ENCODE measurements at places on chromosomes 12 and 14.
A peak's percentile ranks its signal among the peaks of the same experiment; 100 is the strongest.

DNA sequence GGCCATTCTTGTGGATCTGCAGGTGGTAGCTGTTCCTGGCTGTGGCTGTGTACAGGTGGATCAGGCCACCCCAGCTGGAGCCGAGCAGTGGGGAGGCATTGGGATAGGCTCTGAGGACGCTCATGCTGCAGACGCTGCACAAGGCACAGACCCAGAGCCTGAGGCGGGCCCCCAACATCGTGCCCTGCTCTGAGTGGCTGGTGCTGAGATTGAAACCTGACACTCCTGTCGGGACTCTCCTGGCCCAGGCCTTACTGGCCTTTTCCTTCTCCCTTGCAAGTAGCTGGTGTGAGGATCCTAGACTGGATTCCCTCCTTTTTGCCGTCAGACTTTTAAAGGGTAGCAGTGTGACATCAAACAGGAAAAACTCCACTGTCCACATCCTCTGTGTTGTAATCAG is at the start of gene FGF23:
FGF23 (minus strand) TSS at position 308 of the 400 bp plus-strand sequence; CDS start at position 178, 130 bp downstream.
- ATAC-seq = no peak

DNA sequence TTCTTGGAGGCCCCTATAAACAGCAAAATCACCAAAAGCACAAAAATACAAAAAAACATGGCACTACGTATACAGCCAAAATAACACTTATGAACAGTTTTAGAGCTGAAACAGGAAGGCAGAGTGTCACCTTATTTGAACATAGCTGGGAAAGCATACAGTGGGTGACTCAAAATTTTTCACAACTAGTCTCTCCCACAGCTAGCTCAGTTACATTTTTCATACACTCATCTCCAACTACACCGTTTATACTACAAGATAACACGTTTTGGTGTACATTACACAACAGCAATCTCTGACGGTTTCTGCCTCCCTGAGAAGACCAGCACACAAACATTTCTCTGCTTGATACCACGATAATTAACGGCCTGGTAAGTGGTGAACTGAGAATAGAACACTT is 2.9 kb downstream of the RAD52 start:
- ATAC-seq = no peak

GRCh38 chr14:93085911-93086310 is 29.8 kb downstream of the ITPK1 start:
- ATAC-seq = no peak

GRCh38 chr14:97724265-97724731 is 927.1 kb downstream of the VRK1 start:
- ATAC-seq = peak; percentile 93

DNA sequence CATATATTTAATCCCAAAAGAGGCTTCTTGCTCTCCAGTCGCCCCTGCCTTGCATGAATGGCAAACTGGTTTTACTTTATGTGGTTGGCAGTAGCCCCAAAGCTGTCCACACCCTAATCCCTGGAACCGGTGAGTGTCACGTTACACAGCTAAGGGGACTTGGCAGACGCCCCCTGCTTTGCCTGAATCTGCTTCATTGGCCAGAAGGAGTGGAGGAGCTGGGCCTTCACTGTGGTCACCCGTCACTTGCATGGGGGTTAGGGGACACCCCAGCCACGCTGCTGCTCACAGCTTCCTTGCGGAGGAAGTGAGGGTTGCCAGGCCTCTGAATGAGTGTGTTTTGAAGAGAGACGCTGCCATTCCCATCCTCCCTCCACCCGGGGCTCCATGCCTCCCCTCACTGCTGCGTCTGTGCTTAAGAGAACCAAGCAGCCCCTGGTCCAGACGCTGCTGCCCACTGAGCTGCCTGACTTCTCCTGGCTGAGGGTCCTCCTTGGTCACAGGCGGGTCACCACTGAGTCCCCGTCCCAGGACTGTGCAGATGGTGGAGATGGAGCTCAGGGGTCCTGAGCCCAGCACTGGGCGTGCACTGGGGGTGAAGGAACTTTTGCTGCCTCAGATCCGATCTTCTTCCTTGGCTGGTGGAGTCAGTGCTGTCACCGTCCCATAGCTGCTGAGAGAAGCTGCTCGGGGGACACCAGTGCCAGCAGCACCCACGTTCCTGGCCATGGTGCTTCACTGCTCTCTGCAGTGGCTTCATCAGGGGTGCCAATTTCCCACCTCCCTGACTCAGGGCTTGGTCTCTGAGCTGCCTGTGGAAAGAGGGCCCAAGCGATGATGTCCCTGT is 39.8 kb downstream of the GALNT9 start:
- no peak for ATAC-seq

DNA sequence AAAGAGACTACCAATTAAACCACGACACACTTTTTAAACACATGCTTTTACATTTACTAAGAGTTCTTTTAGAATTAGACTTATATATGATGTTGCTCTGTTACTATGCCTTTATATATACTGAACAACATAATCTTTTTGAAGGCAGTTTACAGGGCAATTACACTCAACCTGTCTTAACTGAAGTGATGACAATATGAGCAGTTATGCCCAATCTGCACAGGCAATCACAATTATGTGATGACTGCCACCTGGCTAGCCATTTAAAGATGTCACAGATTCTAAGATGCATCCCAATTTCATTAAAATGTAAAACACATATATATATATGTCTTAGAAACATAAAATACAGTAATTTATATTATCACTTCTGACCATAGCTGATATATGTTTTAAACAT is 112.6 kb downstream of the STXBP6 start:
- ATAC-seq = no peak

DNA sequence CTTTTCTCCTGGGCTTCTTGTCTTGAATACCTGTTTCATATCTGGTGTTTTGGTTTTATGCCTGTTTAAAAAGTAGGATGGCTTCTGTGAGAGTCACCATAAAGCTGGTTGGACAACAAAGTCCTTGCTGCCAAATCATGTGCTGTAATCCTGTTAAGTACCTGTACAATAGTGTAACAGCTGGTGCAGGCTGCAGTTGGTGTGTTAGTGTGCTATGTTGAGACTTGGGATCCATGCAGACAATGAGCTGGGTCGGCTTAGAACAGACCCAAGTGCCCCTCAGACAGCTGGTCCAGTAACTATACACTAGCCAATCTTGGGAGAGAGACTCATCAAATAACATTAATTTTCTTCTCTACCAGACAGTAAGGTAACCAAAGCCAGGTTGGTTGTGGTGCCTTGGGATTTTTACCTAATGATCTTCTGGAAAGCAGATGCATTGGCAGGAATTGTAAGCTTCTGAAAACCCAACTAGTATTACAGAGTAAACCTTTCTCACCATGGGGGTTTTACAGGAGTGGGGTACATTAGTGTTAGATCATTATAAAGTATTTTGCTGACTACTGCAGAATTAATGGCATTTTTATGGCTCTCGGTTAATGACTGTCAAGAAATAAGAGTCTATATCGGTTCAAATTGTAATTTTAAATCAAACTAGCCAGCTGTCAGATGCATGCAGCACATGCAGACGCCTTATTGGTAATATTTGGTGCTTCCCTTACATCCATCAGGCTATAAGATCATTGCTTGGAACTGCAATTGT is 231.2 kb downstream of the PDZRN4 start:
- ATAC-seq = no peak

- ATAC-seq = no peak
Measured at GRCh38 chr12:83848702-83849101, 1063.9 kb downstream of the SLC6A15 start.

DNA sequence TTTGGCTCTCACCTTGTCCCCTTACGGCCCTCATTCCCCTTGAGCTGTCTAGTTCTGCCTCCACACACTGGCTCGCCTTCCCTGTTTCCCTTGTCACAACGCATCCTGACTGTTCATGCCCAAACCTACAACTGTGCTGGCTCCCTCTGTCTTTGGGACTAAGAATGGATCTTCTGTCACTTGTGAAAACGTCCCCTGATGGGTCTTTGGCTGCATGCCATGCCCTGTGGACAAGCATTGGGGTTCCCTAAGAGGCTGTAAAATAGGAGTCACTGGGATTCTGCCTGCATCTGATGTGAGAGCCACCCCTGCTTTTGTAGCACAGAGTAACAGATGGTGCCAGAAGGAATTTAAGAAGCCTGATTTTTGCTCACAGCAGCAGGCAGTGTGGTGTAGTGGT is 285.3 kb upstream of the CRY1 start:
- no peak for ATAC-seq

GRCh38 chr12:68733661-68734071 is 12.3 kb upstream of the SLC35E3 start:
- peak; percentile 38 for ATAC-seq

DNA sequence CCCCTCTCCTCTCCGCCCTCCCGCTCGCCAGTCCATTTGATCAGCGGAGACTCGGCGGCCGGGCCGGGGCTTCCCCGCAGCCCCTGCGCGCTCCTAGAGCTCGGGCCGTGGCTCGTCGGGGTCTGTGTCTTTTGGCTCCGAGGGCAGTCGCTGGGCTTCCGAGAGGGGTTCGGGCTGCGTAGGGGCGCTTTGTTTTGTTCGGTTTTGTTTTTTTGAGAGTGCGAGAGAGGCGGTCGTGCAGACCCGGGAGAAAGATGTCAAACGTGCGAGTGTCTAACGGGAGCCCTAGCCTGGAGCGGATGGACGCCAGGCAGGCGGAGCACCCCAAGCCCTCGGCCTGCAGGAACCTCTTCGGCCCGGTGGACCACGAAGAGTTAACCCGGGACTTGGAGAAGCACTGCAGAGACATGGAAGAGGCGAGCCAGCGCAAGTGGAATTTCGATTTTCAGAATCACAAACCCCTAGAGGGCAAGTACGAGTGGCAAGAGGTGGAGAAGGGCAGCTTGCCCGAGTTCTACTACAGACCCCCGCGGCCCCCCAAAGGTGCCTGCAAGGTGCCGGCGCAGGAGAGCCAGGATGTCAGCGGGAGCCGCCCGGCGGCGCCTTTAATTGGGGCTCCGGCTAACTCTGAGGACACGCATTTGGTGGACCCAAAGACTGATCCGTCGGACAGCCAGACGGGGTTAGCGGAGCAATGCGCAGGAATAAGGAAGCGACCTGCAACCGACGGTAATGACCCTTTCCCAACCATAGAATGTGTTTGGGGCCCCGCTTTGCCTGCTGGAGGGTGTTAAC is 615 bp downstream of the CDKN1B start:
- ATAC-seq = no peak

- no peak for ATAC-seq
Measured at GRCh38 chr14:68548194-68549076, 244.4 kb downstream of the ZFP36L1 start.

DNA sequence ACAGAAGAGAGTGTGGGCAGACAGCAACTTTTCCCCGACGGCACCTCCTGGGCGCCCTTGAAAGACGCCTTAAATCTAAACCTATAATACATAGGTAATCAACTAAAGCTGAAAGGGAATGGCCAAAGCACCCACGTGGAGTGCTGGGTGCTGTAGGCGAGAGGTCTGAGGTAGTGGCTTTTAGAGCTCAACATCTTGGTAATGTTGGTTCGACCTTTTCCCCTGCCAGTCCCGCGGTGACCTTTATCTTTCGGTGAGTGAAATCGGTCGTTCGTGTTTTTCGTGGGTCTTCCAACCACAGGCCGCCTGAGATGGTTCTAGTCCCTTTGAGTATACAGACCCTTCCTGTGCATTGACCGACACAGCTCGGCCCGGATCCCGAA is 9.1 kb downstream of the OR6S1 start:
- ATAC-seq = peak; percentile 19

DNA sequence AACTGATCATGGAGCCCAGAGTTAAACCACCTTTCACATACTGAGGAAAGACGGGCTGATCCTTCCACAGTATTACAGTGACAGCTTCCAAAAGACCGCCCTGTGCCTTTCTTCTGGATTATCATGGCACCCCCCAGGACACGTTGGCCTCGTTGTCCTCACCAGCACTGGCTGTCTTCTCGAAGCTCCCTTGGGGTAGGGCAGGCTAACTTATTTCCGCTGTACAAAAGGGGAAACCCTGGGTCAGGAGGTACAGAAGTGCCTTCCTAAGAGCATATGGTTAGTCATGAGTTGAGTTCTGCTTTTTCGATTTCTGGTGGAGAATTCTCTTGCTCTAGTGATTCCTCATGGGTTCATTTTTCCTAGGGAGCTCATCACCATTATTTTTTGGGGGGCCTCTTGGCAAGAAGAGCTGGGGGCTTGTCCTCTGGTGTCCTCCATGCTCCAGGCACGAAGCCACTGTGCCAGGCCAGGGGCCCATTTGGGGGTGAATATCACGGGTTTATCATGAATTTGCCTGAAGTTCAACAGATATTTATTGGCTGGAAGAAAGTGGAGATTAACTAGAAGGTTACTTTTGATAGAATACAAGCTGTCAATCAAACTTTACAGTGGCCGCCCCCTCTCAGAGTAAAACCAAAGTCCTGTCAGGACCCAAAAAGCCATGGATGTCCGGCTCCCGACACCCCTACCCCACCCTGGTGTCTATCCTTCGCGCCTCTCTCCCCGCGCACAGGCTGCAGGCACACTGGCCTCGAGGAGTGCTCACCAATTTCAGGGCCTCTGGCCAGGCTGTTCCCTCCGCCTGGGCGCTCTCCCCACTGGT is 8.8 kb upstream of the TRAF3 start:
- ATAC-seq = peak; percentile 65

DNA sequence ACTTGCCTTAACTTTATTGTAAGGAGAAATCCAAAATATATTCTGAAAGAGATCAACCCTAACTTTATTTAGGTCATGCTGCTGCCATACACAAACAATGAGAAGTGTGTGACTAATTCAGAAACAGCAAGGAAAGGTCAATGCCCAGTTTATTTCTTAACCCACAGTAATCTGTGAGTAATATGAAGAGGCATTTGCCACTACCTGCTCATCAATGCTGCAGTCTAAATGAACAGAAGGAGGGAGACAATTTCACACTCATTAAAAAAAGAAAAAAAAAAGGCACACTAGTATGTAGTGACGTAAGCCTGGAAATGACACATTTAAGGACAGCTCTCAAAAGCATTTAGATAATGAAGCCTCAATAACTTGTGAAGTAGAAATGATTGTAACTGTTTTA is 90.5 kb upstream of the FOXN3 start:
- ATAC-seq = peak; percentile 69

DNA sequence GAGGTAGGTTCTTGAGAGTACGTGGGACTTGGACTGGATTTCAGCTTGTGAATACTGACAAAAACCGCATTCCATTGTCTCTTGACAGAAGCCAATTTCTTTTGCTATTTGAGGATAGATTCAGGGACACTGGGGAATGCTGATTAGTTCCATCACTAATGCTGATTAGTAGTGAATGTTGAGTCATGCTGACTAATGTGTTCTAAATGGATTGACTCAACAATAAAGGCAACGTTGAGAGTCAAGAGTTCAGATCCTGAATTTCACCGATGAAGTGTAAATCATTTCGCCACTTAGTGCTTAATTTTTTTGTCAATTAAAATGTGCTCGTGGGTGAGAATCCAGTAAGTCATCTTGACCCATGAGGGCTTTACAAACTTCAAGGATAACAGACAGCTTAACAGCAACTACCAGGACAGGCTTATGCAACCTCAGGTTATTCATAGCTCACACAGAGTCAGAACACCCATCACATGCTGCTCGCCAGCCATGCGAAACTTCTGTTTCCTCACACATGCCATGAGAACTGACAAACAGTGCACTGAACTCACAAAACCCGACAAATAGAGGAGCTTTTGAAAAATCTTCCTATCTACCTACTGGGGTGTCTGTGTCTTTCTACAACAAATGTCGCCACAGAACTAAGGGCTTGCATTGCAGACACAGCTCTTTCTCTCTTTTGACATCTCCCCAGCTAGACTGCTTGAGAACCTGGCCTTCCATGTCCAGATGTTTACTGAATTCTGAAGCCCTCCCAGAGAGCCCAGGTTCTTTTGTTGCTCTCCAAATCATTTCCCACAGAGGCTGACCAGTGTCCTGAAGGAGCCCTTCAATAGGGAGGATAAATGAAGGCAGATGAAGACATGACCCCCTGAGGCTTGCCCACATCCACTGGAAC is 316.4 kb downstream of the ZFP36L1 start:
- peak; percentile 70 for ATAC-seq

GRCh38 chr14:89731396-89731933 is 223.1 kb downstream of the EFCAB11 start:
- no peak for ATAC-seq

- ATAC-seq = no peak
Measured at GRCh38 chr12:43795716-43796280, 10.3 kb downstream of the TWF1 start.

All from activated CD4-positive, CD25-positive, alpha-beta regulatory T cell treated with anti-CD3 and anti-CD28 coated beads, Interleukin-2, amount 50 U/mL, for 24 hours (primary cell).